ENCODE measurements at places on chromosomes 7 and 10. TPM values are rescaled to one million over a fixed set of nuclear protein-coding genes. Genes with fewer than 3 reads are reported as not detected.
A peak's percentile ranks its signal among the peaks of the same experiment; 100 is the strongest.

- peak overlapping the region; percentile 100 for H3K4me3 ChIP-seq
- H3K27ac ChIP-seq, result peak overlapping the region; percentile 88
- peaks cover 19% of the 10 kb centered on the region for H3K4me1 ChIP-seq
- H3K27me3 ChIP-seq, result no peaks in the 10 kb centered on the region
- DNase-seq, result peak; percentile 62
- no peaks in the 10 kb centered on the region for H3K36me3 ChIP-seq
Observed at GRCh38 chr7:112449353-112449752, 907 bp upstream of the IFRD1 start.

DNA sequence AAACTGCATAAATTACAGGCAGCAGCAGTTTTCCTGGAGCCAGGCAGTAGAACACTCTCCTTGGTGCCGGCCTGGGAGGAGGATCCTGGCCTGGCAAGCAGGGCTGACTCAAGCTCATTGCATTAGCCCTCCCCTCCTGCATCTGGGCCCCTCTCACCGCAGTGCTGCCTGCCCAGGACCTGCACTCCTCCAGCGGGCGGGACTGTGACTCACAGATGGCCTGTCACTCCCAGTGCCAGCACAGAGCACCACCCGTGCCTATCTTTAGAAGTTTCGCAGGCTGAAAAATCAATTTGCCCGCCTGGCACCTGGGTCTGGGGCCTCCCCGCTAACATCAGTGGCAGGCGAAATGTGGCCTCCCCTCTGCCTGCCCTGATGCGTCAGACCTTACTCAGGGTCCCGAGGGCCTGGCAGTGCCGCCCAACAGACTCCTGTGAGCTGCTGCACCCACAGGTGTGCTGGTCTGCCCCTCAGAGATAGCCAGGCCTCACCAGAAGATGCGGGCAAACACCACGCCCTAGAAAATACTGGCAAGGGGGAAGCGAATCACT, 123.8 kb downstream of the KCNMA1 start:
- peaks cover 88% of the 10 kb centered on the region for H3K4me1 ChIP-seq
- H3K36me3 ChIP-seq, result no peaks in the 10 kb centered on the region
- H3K4me3 ChIP-seq, result no peak overlapping the region
- peak overlapping the region; percentile 84 for H3K27ac ChIP-seq

- no peak for DNase-seq
- H3K27me3 ChIP-seq, result 0 out of 2 replicates have a peak, but pooled peaks cover 3% of the 10 kb centered on the region
- no peaks in the 10 kb centered on the region for H3K4me1 ChIP-seq
Observed at GRCh38 chr10:126599949-126600682, 70.4 kb downstream of the C10orf90 start.

- H3K4me3 ChIP-seq, result no peak overlapping the region
- no peak for DNase-seq
- H3K27me3 ChIP-seq, result no peaks in the 10 kb centered on the region
- no peaks in the 10 kb centered on the region for H3K36me3 ChIP-seq
- H3K4me1 ChIP-seq, result peaks cover 3% of the 10 kb centered on the region
Observed at GRCh38 chr10:103737735-103738367, 117.5 kb downstream of the SH3PXD2A start.

AKR1B15 gene
- not detected for total RNA-seq

- no peak for DNase-seq
- no peaks in the 10 kb centered on the region for H3K4me1 ChIP-seq
- peaks cover 2% of the 10 kb centered on the region for H3K27me3 ChIP-seq
- no peak overlapping the region for H3K4me3 ChIP-seq
Observed at GRCh38 chr10:86361156-86362128, 5.2 kb downstream of the GRID1 start.

- H3K4me3 ChIP-seq, result no peak overlapping the region
- DNase-seq, result no peak
Observed at GRCh38 chr10:133279326-133280226, 2.9 kb upstream of the ADAM8 start.

SLC39A12 gene
- total RNA-seq, result not detected

All from Panc1 (cell line).